ENCODE measurements at places on chromosomes 11 and 22. TPM values are rescaled to one million over a fixed set of nuclear protein-coding genes. Genes with fewer than 3 reads are reported as not detected.

GRCh38 chr11:120208777-120209176 is 2.1 kb upstream of the OAF start:
- peaks cover 4% of the 10 kb centered on the region for H3K4me1 ChIP-seq
- peaks cover 20% of the 10 kb centered on the region for H3K27me3 ChIP-seq
- H3K36me3 ChIP-seq: no peaks in the 10 kb centered on the region
- DNase-seq: no peak
- H3K27ac ChIP-seq: no peak overlapping the region

- H3K27ac ChIP-seq: no peak overlapping the region
- no peaks in the 10 kb centered on the region for H3K27me3 ChIP-seq
- peaks cover 13% of the 10 kb centered on the region for H3K4me1 ChIP-seq
- DNase-seq: no peak
- no peak overlapping the region for H3K4me3 ChIP-seq
Measured at GRCh38 chr11:128715691-128716561, 22.1 kb downstream of the FLI1 start.

NRXN2 gene
- 50.4 TPM for total RNA-seq

- no peaks in the 10 kb centered on the region for H3K27me3 ChIP-seq
- peaks cover 26% of the 10 kb centered on the region for H3K4me1 ChIP-seq
- no peak overlapping the region for H3K27ac ChIP-seq
Measured at GRCh38 chr22:24510637-24511625, 15.8 kb downstream of the UPB1 start.

- peaks cover 5% of the 10 kb centered on the region for H3K36me3 ChIP-seq
- no peak overlapping the region for H3K4me3 ChIP-seq
- no peak overlapping the region for H3K27ac ChIP-seq
- H3K27me3 ChIP-seq: peaks cover 10% of the 10 kb centered on the region
- DNase-seq: peak; percentile 42
- H3K4me1 ChIP-seq: peaks cover 4% of the 10 kb centered on the region
Measured at GRCh38 chr22:27749597-27750225, 51.8 kb downstream of the MN1 start.

- no peak overlapping the region for H3K27ac ChIP-seq
- peaks cover 17% of the 10 kb centered on the region for H3K4me1 ChIP-seq
- H3K36me3 ChIP-seq: no peaks in the 10 kb centered on the region
- peaks cover 2% of the 10 kb centered on the region for H3K27me3 ChIP-seq
Measured at GRCh38 chr11:7578276-7578955, 64.6 kb downstream of the PPFIBP2 start.

- DNase-seq: no peak
- no peaks in the 10 kb centered on the region for H3K4me1 ChIP-seq
- H3K27me3 ChIP-seq: no peaks in the 10 kb centered on the region
- no peak overlapping the region for H3K27ac ChIP-seq
- H3K4me3 ChIP-seq: no peak overlapping the region
- H3K36me3 ChIP-seq: no peaks in the 10 kb centered on the region
Measured at GRCh38 chr11:110305169-110306018, 9.0 kb upstream of the RDX start.

- no peak overlapping the region for H3K4me3 ChIP-seq
- no peaks in the 10 kb centered on the region for H3K4me1 ChIP-seq
- peaks cover 24% of the 10 kb centered on the region for H3K36me3 ChIP-seq
Measured at GRCh38 chr11:1494650-1495049, 8.1 kb upstream of the MOB2 start.

DNA sequence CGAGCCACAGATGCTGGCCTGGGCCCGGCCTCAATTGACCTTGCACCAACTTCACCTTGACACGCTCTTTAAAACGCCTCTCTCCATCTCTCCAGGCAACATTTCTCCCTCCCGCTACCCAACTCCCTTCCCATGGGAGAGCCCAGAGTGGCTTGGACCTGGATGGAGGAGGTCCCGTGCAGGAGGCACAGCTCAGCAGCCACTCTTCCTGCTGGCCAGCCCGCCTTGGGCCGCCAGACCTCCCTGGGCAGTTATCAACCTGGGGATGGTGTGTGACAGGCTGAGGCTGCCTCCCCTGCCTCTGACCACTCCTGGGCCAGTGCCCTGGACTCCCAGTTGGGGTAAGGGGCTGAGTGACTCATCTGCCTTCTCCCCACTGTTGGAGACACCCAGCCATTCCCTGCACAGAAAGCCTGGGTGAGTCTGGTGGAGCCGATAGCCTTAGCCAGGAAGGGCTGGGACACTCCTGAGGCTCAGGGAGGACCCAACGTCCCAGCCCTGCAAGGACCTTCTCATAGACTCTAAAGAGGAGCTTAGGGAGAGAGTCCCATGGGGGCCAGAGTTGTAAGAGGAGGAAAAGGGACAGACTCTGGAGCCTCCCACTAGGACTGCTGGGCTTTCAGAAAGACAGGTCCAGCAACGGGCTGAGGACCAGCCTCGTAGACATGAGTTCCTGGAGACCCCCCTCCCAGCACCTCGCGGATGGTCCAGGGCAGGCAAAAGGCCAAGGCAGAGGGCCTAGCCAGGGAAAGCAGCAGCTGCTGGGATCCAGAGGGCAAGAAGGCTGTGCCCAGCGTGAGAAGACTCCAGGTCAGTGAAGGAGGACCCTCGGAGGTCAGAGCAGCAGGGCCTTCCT is 131.7 kb downstream of the CEP164 start:
- DNase-seq: no peak
- peaks cover 13% of the 10 kb centered on the region for H3K36me3 ChIP-seq
- no peak overlapping the region for H3K27ac ChIP-seq
- peaks cover 5% of the 10 kb centered on the region for H3K27me3 ChIP-seq

HTR3A gene
- 14.5 TPM for total RNA-seq

GRCh38 chr22:40479887-40480538 is 109.6 kb downstream of the SGSM3 start:
- H3K4me3 ChIP-seq: no peak overlapping the region
- DNase-seq: no peak
- H3K27ac ChIP-seq: no peak overlapping the region
- peaks cover 9% of the 10 kb centered on the region for H3K4me1 ChIP-seq
- H3K27me3 ChIP-seq: peaks cover 1% of the 10 kb centered on the region

DNA sequence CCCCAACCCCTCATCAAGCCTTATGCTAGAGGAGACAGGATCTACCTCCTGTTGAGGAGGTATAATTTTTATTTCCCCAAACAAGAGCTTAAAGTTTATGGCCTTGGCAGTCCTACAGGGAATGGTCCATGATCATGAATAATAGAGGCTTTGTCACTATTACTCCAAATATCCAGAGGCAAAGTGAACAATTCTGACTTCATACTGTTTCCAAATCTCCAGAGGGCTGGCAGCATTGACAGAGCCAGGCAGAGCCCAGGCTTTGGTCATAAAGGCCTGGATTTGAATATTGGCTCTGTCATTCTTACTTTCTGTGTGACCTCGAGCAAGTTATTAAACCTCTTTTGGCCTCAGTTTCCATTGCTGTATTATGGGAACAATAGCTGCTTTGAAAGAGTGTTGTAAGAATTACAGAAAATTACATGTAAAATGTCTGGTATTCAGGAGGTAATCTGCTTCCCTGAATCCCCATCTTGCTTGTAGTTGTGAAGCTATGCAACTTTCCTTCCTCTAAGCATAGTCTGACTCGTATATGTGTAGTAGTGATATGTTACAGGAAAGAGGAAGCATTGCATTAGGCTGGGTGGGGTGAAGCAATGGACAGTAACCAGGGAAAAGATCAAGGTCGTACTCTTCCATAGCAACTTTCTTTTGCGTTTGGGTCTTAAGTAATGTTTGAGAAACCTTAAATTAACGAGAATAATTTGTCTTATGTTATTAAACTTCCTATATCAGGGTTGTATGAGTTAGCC is 88.8 kb downstream of the CD44 start:
- no peaks in the 10 kb centered on the region for H3K36me3 ChIP-seq
- DNase-seq: no peak
- H3K27ac ChIP-seq: no peak overlapping the region

DNA sequence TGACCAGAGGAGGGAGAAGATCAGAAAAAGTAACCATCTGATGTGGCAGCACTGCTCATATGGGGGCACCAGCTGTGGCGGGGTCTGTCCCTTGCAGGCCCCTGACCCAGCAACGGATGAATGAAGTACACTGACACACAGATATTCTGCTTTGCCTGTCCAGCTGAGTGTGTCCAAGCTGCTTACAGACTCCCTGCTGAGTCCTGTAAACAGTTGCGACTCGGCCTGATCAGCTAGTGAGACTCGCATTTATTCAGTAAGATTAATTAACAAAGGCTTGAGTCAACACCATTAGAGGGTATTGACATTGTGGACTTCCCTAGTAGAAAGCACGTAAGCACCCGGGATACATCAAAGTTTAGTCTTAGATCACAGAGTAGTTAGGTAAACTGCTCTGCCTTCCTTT is 15.3 kb upstream of the OR10D3 start:
- H3K36me3 ChIP-seq: peaks cover 4% of the 10 kb centered on the region
- no peak for DNase-seq
- H3K4me1 ChIP-seq: peaks cover 20% of the 10 kb centered on the region
- H3K27me3 ChIP-seq: peaks cover 2% of the 10 kb centered on the region
- no peak overlapping the region for H3K4me3 ChIP-seq
- peak overlapping the region; percentile 56 for H3K27ac ChIP-seq

DNA sequence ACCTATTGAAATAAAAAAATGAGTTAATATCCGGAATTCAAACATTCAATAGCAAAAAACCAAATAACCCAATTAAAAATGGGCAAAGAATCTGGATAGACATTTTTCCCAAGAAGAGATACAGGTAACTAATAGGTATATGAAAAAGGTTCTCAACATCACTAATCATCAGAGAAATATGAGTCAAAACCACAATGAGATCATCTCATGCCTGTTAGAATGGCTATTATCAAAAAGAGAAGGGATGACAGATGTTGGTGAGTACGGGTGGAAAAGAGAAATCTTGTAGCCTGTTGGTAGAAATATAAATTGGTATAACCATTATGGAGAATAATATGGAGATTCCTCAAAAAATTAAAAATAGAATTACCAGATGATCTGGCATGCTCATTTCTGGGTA is 26.9 kb upstream of the OR6M1 start:
- no peak for DNase-seq
- H3K36me3 ChIP-seq: peaks cover 6% of the 10 kb centered on the region
- H3K27me3 ChIP-seq: no peaks in the 10 kb centered on the region
- H3K4me3 ChIP-seq: no peak overlapping the region
- no peaks in the 10 kb centered on the region for H3K4me1 ChIP-seq
- H3K27ac ChIP-seq: no peak overlapping the region

DNA sequence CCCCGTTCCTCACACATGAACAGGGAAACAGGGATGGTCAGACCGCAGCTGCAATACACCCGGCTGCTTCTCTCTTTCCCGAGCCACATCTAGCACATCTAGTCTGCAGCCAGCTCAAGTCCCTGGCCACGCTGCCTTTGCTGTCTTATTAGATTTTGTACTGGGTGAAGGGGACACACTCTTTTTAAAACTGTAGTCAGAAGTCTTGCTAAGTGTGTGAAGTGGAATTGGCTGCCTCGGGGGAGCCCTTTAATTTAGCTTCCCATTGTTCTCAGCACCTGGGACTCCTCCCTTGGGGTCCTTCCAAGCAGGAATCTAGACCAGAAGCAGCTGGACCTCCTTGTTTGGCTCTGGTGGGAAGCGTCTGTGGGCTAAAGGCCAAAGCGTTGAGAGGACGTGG is 420.0 kb downstream of the CTTN start:
- DNase-seq: no peak
- no peak overlapping the region for H3K4me3 ChIP-seq
- no peaks in the 10 kb centered on the region for H3K36me3 ChIP-seq
- peaks cover 7% of the 10 kb centered on the region for H3K4me1 ChIP-seq
- H3K27ac ChIP-seq: no peak overlapping the region

DNA sequence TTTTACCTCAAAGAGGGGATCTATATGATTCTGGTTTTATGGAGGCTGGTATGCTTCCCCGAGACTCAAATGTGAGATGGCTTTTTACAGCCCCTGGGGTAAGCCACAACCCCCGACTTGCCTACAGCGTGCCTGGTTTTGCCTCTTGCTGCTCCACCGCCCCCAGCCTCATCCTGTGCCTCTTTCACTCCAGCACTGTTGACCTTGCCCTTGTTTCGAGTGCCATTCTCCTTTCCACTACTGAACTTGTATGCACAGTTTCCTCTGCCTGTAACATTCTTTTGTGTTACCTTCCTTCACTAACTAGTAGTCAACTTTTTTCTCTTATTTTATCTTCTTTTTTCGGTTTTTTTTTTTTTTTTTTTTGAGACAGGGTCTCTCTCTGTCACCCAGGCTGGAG is 219.0 kb upstream of the ZBED5 start:
- no peak overlapping the region for H3K4me3 ChIP-seq
- H3K4me1 ChIP-seq: peaks cover 17% of the 10 kb centered on the region
- DNase-seq: no peak
- H3K27me3 ChIP-seq: peaks cover 4% of the 10 kb centered on the region
- no peaks in the 10 kb centered on the region for H3K36me3 ChIP-seq

GRCh38 chr11:129260750-129261149 is 68.6 kb upstream of the ARHGAP32 start:
- H3K27me3 ChIP-seq: no peaks in the 10 kb centered on the region
- H3K27ac ChIP-seq: no peak overlapping the region
- DNase-seq: no peak
- no peak overlapping the region for H3K4me3 ChIP-seq
- H3K36me3 ChIP-seq: no peaks in the 10 kb centered on the region
- peaks cover 32% of the 10 kb centered on the region for H3K4me1 ChIP-seq

CXCR5 gene
- not detected for total RNA-seq

DNA sequence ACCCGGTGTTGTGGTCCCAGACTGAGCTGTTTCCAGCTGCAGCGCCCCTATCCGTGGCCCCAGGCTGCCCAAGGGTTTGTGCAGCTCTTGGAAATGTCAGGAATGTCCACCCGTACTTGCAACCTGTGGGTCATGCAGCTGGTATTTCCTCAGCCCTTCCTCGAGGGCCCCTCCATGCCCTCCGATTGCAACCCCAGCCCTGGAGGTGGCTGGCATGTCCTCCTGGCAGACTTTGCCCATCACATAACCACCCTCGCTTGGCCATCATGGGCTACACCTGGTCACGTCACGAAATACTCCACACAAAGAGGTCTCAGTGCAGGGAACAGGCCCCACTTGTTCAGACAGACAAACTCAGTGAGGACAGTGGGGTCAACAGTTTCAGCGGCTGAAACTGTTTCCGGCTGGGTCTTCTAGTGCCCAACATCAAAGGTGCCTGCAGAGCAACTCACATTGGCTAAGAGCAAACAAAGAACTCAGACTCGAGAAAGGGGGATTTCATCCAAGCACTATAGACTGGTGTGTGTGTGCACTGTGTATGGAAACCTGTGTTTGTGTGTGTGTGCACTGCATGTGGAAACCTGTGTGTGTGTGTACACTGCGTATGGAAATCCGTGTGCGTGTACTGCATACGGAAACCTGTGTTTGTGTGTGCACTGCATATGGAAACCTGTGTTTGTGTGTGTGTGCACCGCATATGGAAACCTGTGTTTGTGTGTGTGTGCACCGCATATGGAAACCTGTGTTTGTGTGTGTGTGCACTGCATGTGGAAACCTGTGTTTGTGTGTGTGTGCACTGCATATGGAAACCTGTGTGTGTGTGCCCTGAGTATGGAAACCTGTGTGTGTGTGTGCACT is 72.8 kb upstream of the CCND1 start:
- no peaks in the 10 kb centered on the region for H3K36me3 ChIP-seq
- no peak overlapping the region for H3K27ac ChIP-seq
- peaks cover 3% of the 10 kb centered on the region for H3K4me1 ChIP-seq
- H3K4me3 ChIP-seq: no peak overlapping the region
- H3K27me3 ChIP-seq: peaks cover 7% of the 10 kb centered on the region

CARNS1 gene
- total RNA-seq: 0.07 TPM

GRCh38 chr22:36129486-36130388 is 30.8 kb downstream of the APOL3 start:
- peaks cover 2% of the 10 kb centered on the region for H3K4me1 ChIP-seq
- no peak overlapping the region for H3K27ac ChIP-seq
- H3K4me3 ChIP-seq: no peak overlapping the region
- DNase-seq: no peak
- H3K27me3 ChIP-seq: peaks cover 12% of the 10 kb centered on the region
